H7 (cell line): ENCODE measurements at places on chromosomes 11 and 22. TPM values are rescaled to one million over a fixed set of nuclear protein-coding genes. Genes with fewer than 3 reads are reported as not detected.

DNA sequence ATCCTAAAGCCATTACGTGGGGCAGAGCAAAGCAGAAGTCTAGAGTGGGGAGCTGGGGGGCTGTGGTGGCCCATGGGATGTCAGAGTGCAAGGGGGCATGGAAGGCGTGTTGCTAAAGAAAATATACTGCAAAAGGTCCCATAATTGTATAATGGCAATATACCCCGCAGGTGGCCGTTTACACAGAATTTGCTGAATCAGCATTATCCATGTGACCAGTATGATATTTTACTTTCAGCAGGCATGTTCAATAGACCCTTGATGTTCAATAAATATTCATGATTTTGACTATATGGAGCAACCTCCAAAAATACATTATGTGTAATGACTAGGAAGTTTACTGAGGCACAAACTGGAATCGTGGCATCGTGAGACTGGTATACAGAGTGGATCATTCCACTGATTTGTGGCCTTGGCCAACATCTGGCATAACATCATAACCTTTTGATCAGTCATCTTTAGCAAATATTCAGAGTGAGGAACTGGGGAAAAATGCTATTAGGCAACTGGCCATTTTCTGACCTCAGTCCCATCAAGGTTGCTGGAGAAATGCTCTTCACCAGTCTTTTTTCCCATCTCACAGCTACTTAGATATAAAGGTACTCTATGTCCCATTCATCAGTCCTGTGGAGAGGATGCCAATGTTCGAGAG is 29.3 kb upstream of the PPP2R1B start:
- DNase-seq: no peak

DNA sequence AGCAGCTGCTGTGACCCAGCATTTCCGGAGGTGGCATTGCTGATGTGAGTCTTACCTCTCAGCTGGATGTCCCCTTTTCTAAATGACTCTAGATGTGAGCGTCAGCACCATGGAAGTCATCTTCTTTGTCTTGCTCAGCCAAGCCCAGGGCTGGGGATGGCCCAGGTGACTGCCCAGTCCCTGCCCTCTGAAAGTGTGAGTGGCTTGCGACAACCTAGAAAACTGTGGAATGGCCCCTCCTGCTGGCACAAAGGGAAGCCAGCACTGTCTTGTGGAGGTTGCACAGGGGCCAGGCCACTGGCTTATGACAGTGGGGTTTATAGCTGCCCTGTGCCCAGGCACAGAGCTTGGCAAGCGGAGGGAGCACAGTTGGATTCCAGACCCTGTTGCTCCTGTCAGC is 6.2 kb downstream of the TUB start:
- DNase-seq: peak; percentile 73

- DNase-seq: no peak
Measured at GRCh38 chr11:32931606-32932005, 39.0 kb downstream of the QSER1 start.

DNA sequence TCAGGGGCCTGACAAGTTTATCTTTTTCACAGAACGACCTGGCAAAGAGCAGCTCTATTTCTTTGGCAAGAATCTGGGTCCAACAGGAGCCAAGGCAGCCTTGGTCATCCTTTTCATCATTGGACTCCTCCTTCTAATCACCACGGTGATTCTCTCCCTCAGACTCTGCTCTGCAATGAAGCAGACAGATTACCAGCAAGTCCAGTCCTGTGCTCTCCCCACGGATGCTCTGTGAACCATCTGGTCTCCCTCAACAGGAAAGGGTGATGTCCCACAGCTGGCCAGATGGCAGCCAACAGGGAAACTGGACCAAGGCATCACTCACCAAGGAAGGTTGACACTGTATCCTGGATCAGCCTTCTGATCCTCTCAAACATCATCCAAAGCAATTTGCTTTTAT is 17.0 kb upstream of the PANX1 start:
- DNase-seq: no peak

- peak; percentile 79 for DNase-seq
Measured at GRCh38 chr22:48577014-48577690, 1250.5 kb downstream of the BRD1 start.

- no peak for DNase-seq
Measured at GRCh38 chr11:130550984-130551383, 102.5 kb downstream of the ADAMTS15 start.

The VPREB1 gene
- total RNA-seq: not detected in 2 replicates

The FBXO3 gene
- total RNA-seq: 16.7 and 17.9 TPM in 2 replicates
